ENCODE measurements at places on chromosomes 6 and 20.

DNA sequence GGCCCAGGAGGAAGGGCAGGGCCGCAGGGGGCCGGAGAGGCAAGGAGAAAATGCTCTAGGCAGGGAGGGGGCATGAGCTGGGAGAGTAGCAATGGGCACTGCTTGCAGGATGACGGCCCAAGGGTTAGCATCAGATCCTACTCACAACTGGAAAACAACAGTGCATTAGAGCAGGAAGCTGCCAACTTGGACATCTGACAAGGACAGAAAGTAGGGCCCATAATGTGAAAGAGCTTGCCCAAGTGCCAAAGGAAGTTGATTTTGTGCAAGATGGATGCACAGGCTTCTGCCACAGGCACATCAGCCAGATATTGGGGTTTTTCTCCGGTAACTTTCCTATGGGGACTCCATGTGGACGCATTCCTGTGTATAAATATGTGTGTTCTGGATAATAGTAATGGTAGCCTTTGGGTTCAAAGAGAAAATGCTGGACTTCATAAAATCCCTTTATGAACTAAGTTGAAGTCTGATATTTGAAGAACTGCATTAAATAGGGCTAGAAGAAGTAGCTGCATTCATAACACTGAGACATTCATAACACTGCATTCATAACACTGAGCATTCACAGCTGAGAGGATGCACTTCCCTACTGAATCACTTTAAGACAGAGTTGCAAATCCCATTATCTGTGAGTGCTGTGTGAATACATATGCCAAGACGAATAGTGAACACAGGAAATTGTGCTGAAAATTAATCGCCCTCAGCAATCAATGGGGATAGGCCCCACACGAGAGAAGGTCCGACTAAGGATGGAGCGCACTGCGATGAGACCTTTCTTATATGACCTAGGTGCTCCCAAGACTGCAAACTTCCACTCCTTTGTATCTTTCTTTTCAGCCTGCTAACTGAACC is 235.6 kb upstream of the PRDM1 start:
- DNase-seq = no peak

- peak; percentile 33 for DNase-seq
Measured at GRCh38 chr6:11094411-11094851, 797 bp downstream of the SMIM13 start.

DNA sequence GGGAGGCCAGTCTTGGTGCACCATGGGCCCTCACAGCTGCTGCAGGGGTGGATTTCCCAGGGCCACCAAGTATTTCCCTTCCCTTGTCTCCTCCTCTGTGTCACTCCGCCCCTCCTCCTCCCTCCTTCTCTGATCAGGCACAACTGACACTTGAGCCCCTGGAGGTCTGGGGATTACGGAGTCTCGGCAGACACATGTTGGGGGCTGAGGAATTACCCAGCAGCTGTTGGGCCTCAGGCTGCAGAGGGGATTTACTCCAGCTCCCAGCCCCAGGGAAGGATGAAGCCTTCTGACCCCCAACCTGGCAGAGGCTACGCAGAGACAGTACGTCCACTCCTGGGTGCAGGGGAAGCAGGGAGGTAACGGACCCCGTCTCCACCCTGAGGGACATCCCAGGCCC is 420.5 kb upstream of the SULF2 start:
- no peak for DNase-seq

DNA sequence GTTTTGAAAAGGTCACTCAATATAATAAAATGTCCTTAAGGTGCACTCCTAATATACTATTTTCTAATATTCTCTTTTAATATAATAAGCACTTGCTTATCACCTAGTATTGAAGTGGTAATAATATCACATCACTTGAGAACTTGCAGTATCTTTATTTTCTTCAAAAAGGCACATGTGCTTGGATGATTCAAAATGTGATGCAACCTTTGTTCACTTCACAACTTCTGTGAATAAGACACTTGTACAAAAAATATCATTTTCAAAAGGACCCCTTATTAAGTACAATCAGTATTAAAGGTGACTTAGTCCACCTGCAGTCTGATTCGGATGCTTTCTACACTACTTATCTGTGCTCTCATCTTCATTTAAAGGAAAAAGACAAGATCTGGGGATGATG is 3.4 kb downstream of the PRELID3B start:
- no peak for DNase-seq

DNA sequence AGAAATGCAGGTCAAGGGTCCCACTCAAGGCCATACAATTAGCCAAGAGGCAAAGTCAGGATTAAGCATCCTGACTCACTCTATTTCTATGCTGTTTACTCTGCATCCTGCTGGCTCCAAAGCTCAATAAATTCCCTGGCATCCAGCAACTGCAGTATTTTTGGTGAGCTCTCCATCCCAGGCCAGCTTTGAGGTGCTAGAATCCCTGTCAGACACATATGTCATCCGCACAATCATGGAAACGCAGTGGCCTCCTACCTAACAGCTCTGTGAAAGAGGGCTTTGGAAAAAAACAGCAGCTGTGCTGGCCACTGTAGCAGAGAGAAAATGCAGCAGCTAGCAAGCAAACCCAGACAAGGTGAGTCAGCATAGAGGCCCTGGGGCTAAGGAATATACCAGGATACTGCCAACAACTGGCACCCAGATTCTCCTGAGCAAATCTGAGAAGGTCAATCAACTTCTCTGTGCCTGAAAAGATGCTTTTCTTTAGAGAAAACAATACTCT is 58.4 kb downstream of the ANKEF1 start:
- no peak for DNase-seq

GRCh38 chr6:78089531-78089930 is 436.7 kb downstream of the MEI4 start:
- DNase-seq = no peak

GRCh38 chr6:130309028-130309427 is 56.8 kb upstream of the TMEM200A start:
- no peak for DNase-seq

DNA sequence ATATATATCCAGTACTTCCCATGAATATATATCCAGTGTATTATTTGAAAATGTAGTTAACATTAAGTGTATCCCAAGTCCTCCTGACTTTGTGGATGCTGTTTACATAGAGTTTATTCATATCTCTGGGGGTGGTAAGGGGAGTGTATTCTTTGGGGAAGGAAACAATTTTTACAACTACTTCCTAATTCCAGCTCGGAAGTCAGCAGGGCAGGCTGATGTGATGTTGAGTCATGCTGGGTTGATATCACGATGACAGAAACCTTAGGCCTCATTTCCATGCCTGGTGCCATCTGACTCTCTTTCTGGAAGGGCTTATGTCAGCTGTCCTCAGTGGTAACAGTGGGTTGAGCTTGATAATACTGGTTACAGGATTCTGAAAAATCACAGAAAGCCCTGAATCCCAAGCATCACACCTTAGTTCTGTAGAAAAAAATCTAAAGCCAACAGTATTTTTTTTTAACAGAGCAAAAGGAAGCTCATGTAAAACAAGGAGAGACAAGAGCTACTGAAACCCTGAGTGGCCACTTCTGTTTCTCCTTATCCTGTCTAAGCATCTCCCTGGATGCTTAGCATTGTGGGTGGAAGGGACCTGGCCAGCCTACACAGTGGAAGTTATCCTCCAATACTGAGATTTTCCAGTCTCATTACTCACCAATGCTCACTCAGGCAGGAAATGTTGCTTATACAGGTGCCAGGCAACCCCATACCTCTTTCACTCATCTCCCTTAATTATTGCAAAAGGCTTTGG is 75.2 kb upstream of the IYD start:
- no peak for DNase-seq

GRCh38 chr20:62377615-62378178 is 9.2 kb upstream of the RPS21 start:
- no peak for DNase-seq

DNA sequence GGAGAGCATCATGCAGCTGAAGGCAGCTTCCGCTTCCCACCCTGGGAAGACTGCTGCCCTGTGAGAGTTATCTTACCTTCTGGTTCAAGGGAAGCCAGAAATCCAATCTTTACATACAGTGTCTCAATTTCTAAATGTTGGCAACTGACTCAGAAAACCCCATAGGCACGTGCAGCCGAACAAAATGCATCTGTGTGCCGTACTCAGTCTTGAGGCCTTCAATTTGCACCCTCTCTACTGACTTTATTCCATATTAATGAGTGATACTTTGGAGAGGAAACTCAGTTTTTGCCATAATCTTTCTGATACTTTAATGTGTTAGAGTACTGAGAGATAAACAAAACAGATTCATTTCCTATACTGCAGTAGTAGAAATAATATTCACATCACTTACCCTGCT is 172.5 kb upstream of the C6orf118 start:
- no peak for DNase-seq

- DNase-seq = no peak
Measured at GRCh38 chr6:75427329-75427728, 66.3 kb downstream of the FILIP1 start.

DNA sequence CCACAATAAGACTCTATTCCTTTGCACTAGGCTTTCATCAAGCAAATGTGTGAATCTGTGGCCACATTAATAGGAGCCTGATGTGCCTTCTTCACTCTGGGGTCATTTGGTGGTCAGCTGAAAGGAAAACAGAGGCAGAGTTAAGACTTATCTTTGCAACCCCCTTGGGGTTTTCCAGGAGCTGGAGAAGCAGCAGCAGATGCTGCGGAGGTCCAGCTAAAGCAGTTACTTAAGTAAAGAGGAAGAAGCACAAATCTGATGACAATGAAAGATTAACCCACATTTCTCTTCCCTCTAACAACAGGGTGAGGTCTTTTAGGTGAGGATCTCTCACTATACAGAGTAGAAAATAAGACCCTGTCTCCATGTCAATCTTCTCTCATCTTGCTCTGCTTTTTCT is 45.4 kb upstream of the QKI start:
- DNase-seq = no peak

DNA sequence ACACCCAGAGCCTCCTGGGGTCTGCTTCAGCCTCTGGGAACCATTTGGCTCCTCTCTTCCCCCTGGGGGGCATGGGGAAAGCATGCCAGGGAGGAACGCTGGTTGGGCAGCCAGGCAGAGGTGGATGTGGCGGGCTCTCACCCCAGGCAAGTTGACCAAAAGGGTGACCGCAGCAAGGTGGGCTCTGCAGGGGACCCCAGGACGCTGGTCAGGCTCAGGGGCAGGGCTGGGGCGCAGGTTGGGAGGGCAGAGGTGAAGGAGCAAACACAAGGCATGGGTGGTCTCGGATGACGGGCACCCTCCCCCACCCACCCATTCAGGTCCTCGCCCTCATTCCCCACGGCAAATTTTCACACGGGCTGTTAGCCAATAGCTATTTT is 30.2 kb upstream of the MRGBP start:
- DNase-seq = no peak
